ENCODE measurements at places on chromosomes 2 and 18.

DNA sequence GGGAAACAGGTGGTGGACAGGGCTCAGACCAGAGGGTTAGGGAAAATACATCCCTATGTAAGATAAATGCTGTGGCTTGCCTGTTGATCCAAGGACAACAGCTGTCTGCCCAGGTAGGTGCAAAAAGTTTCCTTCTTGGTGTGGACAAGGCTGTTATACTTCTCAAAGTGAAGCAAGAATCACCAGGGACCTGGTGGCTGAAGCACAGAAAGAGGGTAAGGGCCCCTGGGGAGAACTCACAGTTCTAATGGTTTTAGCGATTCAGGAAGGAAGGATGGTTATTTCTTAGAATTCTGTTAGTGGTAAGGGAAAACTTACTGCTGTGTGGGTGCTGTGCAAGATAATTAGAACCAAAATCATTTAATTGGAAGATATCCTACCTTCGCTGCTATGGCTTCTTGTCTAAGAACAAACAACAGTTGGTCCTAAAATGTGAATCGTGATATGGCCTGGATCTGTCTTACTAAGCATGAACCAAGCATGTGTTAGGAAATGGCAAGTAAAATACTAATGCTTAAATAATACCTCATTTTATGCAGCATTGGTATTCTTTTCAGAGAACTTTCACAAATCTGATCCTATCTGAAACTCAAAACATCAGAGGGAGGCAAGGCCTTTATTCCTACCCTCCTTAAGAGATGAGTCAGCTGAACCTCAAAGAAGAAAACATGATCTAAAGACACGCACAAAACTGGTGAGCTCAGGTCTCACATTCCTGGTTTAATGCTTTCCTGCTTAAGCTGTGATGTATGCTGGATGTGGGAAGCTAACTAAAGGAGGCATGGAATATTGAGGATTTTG lies 159.2 kb upstream of the THUMPD2 start:
- no peak for DNase-seq

DNA sequence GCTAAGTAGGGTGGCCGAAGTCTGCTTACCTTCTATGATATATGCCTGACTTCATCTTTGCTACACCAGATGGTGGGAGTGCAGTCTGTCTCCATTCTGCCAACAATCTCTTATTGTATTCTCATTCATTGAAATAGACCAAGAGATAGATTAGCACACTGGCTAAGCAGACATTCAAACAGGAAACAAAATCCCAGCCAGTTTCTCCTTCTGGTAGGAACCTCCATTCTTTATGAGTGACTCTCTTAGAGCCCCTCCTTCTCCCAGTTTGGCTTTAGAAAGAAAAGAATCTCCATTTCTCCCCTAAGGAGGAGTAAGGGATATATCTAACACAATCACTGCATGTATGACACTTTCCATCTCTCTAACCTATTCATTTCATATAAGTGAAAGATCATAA lies 118.9 kb upstream of the COL5A2 start:
- DNase-seq: no peak

GRCh38 chr2:38109732-38110181 lies 33.8 kb upstream of the CYP1B1 start:
- DNase-seq: no peak

- no peak for DNase-seq
Measured at GRCh38 chr2:108619925-108620620, 85.8 kb downstream of the LIMS1 start.

DNA sequence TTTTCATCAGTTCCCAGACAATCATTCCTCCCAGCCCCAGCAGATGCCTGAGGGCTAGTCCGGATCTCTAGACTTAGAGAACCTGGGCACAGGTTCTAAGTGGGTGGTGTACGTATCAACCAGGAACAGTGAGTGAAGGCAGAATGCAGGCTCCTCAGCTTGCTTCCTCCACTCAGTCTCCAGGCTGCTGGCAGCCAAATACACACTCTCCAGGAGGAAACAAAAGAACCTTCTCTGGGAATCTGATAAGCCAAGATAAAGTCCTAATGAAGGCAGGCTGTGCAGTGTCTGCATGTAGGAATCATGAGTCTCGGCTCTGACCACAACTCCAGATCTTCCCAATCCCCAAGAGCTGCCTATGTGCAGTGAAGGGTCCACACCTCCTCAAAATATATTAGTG lies 245.7 kb downstream of the SP3 start:
- no peak for DNase-seq

DNA sequence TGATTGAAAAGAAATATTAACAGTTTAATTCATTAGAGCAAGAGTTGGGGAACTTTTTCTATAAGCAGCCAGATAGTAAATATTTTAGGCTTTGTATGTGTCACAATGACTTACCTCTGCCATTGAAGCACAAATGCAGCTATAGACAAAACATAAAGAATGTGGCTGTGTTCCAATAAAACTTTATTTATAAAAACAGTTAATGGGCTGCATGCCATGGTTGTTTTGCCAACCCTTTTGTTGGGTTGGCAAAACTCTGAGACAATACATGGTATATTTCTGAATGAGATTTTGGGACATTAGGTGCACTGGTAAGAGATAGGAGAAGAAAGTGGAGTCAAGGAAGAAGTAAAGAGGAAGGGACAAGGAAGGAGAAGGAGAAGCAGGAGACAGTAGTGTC lies 61.8 kb upstream of the CERS6 start:
- no peak for DNase-seq

GRCh38 chr2:42830922-42831574 lies 38.7 kb upstream of the HAAO start:
- DNase-seq: no peak

GRCh38 chr2:151928380-151928779 lies 100.2 kb upstream of the ARL5A start:
- DNase-seq: no peak

DNA sequence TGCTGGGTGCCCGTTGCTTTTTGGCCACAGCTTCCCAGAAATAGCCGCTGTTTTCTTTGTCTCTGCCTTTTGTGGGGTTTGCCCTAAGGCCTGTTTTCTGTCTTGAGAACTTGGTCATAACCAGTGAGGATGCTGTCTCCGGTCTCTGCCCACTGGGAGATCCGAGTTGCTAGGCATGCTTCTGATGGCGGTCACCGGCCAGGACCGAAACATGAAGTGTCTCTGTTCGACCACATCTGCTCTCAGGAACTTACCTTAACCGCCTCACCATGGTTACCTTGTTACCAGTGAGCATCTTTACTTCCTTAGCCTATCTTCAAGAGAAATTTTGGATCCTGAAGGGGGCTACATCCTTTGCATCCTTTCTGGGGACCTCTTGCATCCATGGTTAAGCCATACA lies 91.9 kb downstream of the RTP5 start:
- no peak for DNase-seq

- no peak for DNase-seq
Measured at GRCh38 chr18:3209859-3210569, 9.8 kb downstream of the MYOM1 start.

DNA sequence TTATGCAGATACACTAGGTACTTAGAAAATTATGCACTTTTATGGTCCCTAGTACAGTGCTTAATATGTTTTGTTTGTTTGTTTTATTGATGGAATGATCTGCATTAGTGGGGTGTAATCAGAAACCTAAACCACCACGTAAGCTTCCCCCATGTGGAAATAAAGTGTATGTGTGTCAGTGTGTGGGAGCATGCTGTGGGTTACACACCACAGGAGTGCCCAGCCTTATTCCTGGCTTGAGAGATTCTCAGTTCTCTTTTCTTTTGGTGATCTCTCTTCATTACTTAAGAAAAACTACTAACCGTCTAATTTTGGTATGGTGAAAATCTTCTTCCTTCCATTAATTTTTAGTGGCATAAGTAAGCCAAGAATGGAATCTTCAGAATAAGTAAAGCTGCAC lies 398.6 kb downstream of the DCDC2C start:
- DNase-seq: no peak
